Cardiac muscle cell (in vitro differentiated cells and primary cell): ENCODE measurements at places on chromosomes 3 and 15.

- no peak overlapping the region for H3K27ac ChIP-seq
- peak overlapping the region; percentile 37 for H3K4me3 ChIP-seq
- DNase-seq: peak; percentile 49
- peaks cover 6% of the 10 kb centered on the region for H3K4me1 ChIP-seq
Measured at GRCh38 chr3:187737368-187738070, 7.7 kb downstream of the BCL6 start.

GRCh38 chr15:43492266-43492665 is 690 bp downstream of the TP53BP1 start:
- peak overlapping the region; percentile 92 for H3K27ac ChIP-seq
- H3K4me1 ChIP-seq: peaks cover 4% of the 10 kb centered on the region
- H3K27me3 ChIP-seq: no peaks in the 10 kb centered on the region
- no peak for DNase-seq

- no peaks in the 10 kb centered on the region for H3K4me1 ChIP-seq
- peak; percentile 58 for DNase-seq
- no peak overlapping the region for H3K27ac ChIP-seq
- H3K36me3 ChIP-seq: no peaks in the 10 kb centered on the region
- no peak overlapping the region for H3K4me3 ChIP-seq
Measured at GRCh38 chr15:51494411-51495314, 127.9 kb downstream of the DMXL2 start.

DNA sequence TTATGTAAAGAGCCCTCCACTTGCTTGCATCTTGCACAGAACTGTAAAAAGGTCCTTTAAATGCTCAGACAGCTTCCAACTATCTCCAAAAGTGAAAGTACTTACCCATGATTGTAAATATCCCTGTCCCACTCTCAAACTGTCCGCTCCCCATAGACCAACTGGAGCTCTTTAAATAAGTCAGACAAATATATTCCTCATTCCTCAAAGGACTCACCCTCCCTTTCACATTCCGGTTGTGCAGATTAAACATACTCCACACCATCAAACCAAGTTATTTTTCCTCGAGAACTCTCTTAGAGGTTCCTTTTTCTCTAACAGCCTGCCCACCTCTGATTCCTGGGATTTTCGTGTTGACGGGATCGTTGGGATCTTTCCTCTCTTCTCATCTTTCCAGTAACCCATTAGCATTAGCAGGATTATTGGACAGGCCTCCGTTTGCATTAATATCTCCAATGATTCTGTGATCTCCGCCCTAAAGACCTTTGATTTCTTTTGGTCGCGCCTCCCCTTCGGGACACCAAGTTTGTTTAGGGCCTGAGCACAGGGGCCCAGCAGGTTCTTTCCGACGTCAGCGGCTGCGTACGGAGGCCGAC is 763 bp downstream of the GOLGB1 start:
- no peaks in the 10 kb centered on the region for H3K27me3 ChIP-seq
- DNase-seq: no peak
- no peaks in the 10 kb centered on the region for H3K36me3 ChIP-seq
- H3K27ac ChIP-seq: peak overlapping the region; percentile 97
- H3K4me1 ChIP-seq: peaks cover 12% of the 10 kb centered on the region
- peak overlapping the region; percentile 81 for H3K4me3 ChIP-seq

DNA sequence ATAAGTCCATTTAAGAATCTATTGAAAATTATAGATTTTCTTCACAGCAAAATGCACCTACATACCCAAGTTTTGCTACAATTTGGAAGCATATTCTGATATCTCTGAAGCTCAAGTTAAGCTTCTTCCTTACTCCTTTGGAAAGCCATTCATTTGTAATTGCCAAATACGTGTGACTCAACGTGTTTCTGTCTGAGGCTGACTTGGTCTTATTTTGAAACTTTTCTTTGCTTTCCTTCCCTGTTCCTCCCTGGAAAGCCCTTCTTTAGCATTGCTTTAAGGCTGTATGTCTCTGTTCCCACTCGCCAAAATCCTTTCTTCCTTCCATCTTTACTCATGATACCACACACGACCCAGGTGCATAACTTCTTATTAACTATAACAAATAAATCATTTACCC is 232.0 kb downstream of the ZBBX start:
- DNase-seq: no peak
- H3K4me1 ChIP-seq: no peaks in the 10 kb centered on the region
- H3K4me3 ChIP-seq: no peak overlapping the region
- no peaks in the 10 kb centered on the region for H3K36me3 ChIP-seq

DNA sequence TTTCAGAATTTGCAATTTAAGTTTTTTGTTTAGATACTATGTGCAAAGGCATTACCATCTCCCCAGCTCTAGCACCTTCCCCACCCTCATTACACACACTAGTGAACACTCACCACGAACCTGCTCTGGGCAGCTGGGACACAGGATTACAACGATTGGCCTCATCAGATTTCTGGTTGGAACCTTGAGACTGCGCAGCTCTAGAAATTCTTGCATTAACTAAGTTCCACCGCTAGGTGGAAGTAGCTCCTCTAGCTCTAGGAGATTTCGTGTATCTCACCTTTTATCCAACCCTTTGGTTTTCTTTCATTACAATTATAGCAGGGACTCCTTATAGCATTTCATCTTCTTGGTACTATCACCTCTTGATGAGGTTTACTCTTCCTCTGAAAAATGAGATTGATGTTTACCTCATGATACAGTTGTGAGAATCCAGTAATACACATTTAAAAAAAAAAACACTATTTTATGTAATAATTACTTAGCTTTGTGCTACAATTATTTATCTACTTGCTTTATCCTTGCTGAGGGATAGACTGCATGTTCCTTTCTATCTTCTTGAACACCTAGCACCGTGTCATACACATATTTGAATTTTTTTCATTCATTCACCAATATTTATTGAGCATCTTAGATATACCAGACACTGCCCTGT is 28.7 kb upstream of the PLOD2 start:
- H3K27me3 ChIP-seq: no peaks in the 10 kb centered on the region
- no peak overlapping the region for H3K27ac ChIP-seq
- H3K36me3 ChIP-seq: no peaks in the 10 kb centered on the region
- H3K4me1 ChIP-seq: peaks cover 14% of the 10 kb centered on the region

DNA sequence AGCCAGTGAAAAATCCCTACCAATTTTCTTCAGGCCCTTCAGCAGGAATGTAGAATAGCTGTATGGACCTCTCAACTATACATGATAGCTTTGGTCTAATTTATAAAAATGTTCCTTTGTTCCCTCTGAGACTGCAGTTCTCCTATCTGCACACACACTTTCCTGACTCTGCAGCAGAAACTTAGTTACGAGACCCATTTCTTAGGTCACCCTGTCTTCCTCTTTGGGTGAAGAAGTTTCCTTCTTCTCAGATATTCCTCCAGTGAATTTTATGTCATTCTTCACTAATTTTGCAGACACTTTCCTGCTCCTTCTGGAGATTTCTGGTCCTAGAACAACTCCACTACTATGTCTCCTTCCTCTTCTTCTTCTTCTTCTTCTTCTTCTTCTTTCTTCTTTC is 42.6 kb downstream of the CD200R1L start:
- no peak overlapping the region for H3K27ac ChIP-seq
- no peaks in the 10 kb centered on the region for H3K36me3 ChIP-seq
- DNase-seq: no peak

GRCh38 chr15:60614862-60615771 is 136.2 kb upstream of the ICE2 start:
- H3K4me1 ChIP-seq: peaks cover 19% of the 10 kb centered on the region
- no peak overlapping the region for H3K27ac ChIP-seq
- no peaks in the 10 kb centered on the region for H3K27me3 ChIP-seq
- DNase-seq: no peak

DNA sequence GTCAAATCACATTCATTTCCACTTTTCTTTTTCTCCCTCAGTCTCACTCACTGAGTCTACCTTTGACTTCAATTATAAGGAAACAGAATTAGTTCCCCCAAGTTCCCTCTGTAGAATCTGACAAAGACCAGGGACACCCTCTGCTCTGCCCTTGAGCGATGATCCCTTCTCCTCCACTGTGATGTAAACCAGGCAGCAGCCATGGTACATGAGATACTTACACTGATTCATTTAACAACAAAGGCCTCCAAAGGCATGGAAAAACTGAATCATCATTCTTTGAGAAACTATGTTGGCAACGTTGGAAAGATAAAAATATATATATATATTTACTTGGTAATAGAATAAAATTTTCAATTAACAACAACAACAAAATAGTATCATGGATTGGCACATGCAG is 84.1 kb downstream of the P3H2 start:
- H3K27me3 ChIP-seq: no peaks in the 10 kb centered on the region
- peak; percentile 72 for DNase-seq
- no peak overlapping the region for H3K27ac ChIP-seq
- no peaks in the 10 kb centered on the region for H3K36me3 ChIP-seq
- peaks cover 26% of the 10 kb centered on the region for H3K4me1 ChIP-seq
- H3K4me3 ChIP-seq: no peak overlapping the region

DNA sequence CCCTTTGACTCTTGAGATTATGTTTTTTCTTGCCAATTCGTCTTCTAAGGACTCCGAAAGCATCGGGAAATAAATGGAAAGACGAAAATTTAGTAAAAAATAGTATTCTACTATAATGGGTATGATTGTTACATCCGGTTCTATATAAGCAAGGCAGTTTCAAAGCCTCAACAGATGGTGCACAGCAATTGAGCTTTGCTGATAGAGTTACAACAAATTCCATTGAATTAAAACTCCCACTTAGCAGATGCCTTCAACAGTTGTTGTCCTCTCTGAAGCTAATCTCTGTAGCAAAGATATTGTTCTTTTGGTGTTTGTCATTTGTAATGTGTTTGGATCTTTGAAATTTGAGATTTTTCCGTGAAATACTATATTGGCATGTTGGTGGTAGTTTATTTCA is 16.1 kb upstream of the GHSR start:
- no peaks in the 10 kb centered on the region for H3K36me3 ChIP-seq
- DNase-seq: no peak
- no peak overlapping the region for H3K27ac ChIP-seq
- no peak overlapping the region for H3K4me3 ChIP-seq
- no peaks in the 10 kb centered on the region for H3K4me1 ChIP-seq
- no peaks in the 10 kb centered on the region for H3K27me3 ChIP-seq

GRCh38 chr3:125191256-125191655 is 21.3 kb downstream of the SLC12A8 start:
- peak overlapping the region; percentile 18 for H3K27ac ChIP-seq
- no peaks in the 10 kb centered on the region for H3K27me3 ChIP-seq
- no peaks in the 10 kb centered on the region for H3K36me3 ChIP-seq
- peaks cover 27% of the 10 kb centered on the region for H3K4me1 ChIP-seq
- H3K4me3 ChIP-seq: no peak overlapping the region
- DNase-seq: no peak

DNA sequence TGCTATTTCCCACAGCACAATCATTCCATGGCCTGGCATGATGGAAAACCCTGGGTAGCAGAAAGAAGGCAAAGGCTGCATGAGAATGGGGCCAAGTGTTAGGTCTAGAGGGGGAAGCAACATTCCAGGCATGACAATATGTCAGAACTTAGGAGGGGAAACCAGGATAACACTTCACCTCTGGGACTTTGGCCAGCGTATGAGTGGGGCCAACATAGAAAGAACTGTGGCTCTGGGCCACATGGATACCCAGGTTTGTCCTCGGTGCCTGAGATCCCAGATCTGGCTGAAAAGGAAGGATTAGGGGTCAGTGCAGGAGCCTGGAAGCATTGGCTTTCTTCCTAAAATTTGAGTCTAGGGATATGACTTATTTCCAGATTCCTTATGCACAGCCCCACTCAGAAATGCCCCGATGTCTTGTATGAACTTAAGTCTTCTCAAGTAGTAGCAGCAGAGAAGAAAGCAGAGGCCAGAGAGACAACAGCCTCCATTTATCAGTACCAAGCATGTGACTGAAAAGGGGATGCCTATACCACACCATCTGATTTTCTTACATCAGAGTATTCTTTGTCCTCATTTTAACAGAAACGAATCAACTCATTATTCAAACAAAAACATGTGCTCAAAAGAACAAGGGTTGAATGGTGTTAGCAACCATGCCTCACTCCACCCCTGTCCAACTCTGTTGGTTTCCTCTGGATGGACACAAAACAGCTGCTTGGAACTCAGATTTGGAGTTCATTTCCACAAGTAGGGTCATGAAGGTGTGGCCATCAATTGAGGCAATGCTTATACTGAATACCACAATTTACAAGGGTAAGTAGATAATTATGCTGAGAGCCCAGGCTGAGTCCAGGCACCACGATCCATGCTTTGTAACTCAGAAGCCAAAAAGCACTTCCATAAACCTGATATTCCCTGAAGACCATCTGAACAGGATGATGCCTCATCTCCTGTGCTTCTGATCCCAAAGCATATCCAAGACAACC is 43.7 kb upstream of the NDUFB4 start:
- no peaks in the 10 kb centered on the region for H3K36me3 ChIP-seq
- no peaks in the 10 kb centered on the region for H3K27me3 ChIP-seq
- H3K4me1 ChIP-seq: no peaks in the 10 kb centered on the region

DNA sequence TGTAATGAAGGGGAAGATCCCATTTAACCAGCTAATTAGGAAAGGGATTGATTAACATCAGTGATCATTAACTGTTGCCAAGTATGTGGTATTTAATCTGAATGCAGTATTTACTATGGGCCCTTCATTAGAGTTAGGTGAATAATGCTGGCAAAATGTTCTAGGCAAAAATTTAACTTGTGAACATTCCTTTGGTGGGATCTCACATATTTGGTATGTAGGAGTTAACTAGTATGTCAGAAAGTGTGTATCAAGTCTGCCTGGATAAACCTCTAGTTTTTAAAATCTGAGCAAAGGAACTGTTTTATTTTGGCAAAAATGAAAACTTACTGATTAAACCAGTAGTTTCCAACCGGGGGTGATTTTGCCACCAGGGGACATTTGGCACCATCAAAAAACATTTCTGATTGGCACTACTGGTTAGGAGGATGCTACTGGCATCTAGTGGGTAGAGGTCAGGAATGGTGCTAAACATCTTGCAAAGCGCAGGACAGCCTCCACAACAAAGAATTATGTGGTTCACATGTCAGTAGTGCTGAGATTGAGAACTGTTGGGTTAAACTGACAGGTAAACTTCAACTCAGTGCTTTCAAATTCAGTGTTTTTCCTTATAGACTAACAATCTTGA is 22.5 kb downstream of the LRTM1 start:
- H3K27ac ChIP-seq: no peak overlapping the region
- peaks cover 41% of the 10 kb centered on the region for H3K4me1 ChIP-seq
- peak; percentile 18 for DNase-seq
- H3K4me3 ChIP-seq: no peak overlapping the region
- H3K36me3 ChIP-seq: no peaks in the 10 kb centered on the region

GRCh38 chr3:135911110-135911509 is 54.4 kb upstream of the PPP2R3A start:
- no peak overlapping the region for H3K4me3 ChIP-seq
- no peaks in the 10 kb centered on the region for H3K36me3 ChIP-seq
- no peaks in the 10 kb centered on the region for H3K27me3 ChIP-seq

- no peak for DNase-seq
- H3K36me3 ChIP-seq: no peaks in the 10 kb centered on the region
- no peaks in the 10 kb centered on the region for H3K27me3 ChIP-seq
- no peaks in the 10 kb centered on the region for H3K4me1 ChIP-seq
- no peak overlapping the region for H3K27ac ChIP-seq
Measured at GRCh38 chr3:15889936-15890335, 92.2 kb upstream of the ANKRD28 start.

- DNase-seq: no peak
- H3K4me1 ChIP-seq: peaks cover 66% of the 10 kb centered on the region
- H3K36me3 ChIP-seq: no peaks in the 10 kb centered on the region
- H3K27me3 ChIP-seq: no peaks in the 10 kb centered on the region
Measured at GRCh38 chr3:53703630-53704362, 142.4 kb downstream of the CHDH start.
